ENCODE measurements at places on chromosomes 16 and 17.

DNA sequence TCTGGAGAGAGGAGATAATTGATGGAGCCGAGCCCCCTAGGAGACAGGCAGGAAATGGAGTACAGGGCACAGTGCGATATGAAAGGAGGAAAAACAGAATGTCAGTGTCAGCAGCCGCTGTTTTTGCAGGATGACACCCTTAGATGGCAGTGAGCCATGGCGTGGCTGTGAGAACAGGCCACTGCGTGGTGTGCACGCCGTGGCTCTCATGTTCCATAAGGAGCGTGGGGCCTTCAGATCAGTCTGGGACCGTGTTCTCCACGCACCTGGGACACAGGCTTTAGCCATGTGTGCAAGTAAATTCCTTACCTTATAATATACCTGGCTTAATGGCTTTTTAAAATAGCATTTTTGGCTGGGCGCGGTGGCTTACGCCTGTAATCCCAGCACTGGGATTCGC is 198.0 kb downstream of the KATNIP start:
- DNase-seq: no peak

GRCh38 chr16:46612121-46612520 is 9.1 kb downstream of the SHCBP1 start:
- DNase-seq: no peak

GRCh38 chr16:50530277-50531236 is 17.6 kb upstream of the NKD1 start:
- no peak for DNase-seq

DNA sequence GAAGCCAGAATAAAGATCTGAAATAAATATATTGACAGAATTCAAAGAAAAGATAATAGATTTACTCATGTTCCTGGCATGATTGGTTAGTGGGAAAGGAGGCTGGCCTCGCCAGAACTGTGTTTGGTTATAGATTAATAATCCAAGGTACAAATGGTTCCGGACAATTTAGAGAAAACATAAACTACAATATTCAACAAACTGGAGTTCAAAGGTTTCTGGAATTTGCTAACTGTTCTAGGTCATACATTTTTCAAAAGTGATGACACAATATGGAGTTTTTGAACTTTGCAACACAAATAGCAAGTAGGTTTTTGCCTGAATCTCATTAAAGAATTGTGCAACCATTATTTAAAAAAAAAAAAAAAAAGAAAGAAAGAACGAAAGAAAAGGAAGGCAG is 251.7 kb upstream of the SALL1 start:
- DNase-seq: no peak

- peak; percentile 47 for DNase-seq
Observed at GRCh38 chr17:17919169-17920107, 52.8 kb downstream of the TOM1L2 start.

DNA sequence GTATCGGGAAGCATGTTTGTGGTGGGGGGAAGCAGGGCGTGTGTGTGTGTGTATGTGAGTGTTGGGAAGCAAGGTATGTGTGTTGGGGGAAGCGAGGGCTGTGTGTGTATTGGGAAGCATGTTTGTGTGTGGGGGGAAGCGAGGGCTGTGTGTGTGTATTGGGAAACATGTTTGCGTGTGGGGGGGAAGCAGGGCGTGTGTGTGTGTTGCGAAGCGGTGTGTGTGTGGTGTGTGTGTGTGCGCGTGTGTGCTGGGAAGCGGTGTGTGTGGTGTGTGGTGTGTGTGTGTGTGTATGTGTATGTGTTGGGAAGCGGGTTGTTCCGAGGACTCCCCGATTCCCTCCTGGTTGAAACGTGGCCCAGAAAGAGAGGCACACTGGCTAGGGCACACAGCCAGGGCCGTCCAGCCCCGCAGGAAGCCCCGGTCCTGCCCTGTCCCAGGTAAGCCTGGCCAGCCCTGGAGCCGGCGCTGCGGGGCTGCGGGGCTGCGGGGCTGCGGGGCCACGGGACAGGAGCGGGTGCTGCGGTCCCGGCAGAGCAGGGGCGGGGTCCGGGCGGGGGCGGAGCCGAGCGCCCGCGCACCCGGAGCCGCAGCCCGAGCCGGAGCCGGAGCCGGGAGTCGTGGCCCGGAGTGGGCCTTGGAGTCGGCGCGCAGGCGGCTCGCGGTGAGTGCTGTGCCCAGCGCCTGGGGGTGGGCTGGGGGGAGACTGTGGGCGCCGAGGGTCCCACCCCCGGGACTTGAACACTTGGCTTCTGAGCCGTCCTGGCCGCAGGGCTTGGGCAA is at the start of gene NOD2:
Gene NOD2, plus strand, starts transcription at position 608 of the 783 bp plus-strand sequence. CDS start 5,890 bp downstream, outside the sequence.
- no peak for DNase-seq

- no peak for DNase-seq
Observed at GRCh38 chr16:56941092-56941491, 9.2 kb downstream of the HERPUD1 start.

DNA sequence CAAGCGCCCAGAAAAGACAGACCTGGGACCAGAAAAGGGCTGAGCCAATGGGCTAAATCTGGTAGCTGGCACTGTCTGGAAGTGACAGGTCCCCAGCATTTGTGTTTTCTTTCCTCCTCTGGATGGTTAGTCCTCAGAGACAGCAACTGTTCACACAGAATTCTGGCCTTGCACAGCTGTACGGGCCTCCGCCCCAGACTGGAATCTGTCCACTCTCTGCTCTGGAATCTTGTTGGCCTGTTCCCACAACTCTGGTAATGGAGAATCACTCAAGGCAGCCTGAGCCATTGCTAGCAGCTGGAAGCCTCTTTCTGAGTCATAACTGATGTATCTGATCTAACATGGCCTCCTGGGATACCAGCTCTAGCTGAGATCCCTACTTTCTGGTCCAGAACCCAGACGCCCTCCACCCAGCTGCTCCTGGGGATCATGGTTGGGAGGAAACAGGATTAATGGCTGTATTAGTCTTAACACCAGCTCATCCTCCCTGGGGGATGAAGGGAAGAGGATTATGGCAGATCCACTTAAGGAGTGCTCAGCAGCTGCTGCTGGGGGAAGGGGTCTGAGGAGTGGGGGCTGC is 9.1 kb downstream of the ZNF668 start:
- no peak for DNase-seq

DNA sequence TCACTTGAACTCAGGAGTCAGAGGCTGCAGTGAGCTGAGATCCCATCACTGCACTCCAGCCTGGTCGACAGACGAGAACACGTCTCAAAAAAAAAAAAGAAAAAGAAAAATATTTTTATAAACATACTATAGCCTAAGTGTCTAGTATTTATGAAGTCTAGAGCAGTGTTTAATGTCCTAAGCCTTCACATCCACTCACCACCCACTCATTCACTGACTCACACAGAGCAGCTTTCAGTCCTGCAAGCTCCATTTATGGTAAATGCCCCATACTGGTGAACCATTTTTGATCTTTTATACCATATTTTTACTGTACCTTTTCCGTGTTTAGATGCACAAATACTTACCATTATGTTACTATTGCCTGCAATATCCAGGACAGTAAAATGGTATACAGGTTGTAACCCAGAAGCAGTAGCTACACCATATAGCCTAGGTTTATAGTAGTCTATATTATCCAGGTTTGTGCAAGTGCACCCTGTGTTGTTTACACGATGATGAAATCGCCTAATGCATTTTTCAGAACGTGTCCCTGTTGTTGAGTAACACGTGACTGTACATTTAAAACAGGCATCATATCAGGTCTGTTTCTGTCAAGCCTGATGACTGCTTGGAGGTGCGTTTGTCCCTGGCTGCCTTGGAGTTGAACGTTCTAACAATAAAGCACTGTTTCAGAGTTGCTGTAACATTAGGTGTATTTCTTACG is 10.1 kb downstream of the NUDT7 start:
- no peak for DNase-seq

GRCh38 chr17:27952366-27952765 is 59.2 kb upstream of the LYRM9 start:
- no peak for DNase-seq

GRCh38 chr17:9179602-9180001 is 158.3 kb downstream of the NTN1 start:
- no peak for DNase-seq

DNA sequence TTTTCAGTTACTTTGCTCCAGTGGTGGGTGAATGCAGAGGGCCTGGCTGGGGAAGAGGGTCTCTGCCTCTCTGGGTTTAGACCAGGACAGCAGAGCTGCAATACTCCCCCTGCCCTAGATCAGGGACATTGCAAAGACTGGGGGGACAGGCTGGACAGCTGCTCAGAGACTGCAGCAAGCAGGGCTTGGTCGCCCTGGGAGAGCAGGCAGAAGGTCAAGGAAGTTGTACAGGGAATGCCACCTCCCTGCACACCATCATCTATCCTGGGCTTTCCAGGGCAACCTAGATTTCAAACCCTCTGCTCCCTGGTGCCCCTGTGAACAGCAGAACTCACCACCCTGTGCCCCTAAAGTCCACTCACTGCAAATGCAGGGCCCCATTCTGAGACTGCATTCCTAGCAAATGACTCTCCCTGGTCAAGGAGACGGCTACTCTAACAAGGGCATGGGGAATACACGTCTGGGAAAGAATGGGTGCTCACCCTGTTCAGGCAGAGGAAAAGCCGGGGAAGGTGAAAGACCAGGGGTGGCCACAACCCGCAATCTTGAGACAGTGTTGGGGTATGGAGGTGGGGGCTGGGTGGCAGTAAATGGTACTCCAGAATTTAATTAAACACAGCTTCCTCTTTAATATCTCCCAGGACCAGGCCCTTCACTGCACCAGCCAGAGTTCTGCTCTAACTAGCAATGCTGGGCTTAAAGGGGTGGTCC is 1.0 kb downstream of the KIFC3 start:
- no peak for DNase-seq

DNA sequence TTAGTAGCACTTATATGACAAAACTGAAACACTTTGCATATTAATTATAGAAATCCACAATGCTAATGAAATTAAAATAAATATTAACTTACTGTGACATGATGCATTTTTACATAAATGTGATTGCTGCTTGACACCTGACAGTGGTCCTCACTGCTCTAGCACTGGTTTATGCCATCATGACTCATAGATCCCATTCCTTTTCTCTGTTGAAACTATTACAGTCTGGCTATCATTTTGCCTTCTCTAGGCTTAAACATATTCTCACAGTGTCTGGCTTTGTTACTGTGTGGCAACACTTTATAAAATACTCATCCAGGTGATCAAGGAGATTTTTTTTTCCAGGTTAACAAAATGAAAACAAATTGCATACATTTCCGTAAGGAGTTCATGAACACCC is 108.0 kb downstream of the MRTFB start:
- DNase-seq: no peak

- DNase-seq: no peak
Observed at GRCh38 chr16:55225972-55226542, 97.9 kb upstream of the IRX6 start.

DNA sequence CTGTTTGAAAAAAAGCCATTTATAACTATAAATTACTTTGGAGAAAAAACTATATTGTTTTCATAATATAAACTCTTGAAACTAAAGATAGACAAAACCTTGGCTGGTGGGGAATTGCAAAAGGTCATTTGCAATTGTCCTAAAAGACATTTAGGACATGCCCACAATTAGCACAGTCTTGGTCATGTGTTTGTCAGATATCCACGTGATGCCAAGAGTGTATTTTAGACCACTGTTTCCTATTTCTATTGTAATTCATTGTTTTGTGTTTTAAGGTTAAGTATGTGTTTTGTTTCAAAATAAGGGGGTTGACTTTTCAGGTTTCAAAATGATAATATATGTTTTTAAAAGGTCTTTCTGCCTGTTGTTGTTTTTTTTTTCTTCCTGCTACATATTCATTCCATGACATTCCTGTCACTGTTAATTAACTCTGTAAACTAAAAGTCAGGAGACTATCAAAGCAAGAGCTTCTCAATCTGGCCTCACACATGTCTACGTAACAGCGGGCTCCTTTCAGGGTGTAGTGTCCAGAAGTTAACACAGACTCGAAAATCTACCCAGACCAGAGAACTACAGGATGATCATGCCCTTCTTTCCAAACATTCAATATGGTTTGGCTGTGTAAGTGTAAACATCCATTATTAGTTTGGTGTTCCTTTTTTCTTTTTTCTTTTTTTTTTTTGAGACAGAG is 58.7 kb downstream of the COG7 start:
- DNase-seq: no peak

DNA sequence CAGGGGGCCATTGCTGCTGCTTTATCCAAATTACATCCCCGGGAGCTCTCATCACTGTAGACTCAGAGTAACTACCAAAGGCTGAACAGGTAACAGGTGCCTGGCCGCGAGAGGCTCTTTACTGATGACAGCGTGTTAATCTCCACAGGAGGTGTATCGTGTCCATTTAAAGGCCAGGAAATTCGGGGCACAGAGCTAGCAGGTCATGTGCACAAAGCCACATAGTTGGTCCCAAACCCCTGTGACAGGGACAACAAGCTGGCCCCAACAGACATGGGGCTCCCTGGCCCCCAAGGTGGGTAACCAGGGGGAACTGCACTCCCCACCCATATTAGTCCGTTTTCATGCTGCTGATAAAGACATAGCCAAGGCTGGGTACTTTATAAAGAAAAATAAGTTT is 55.3 kb upstream of the RBFOX3 start:
- DNase-seq: no peak

DNA sequence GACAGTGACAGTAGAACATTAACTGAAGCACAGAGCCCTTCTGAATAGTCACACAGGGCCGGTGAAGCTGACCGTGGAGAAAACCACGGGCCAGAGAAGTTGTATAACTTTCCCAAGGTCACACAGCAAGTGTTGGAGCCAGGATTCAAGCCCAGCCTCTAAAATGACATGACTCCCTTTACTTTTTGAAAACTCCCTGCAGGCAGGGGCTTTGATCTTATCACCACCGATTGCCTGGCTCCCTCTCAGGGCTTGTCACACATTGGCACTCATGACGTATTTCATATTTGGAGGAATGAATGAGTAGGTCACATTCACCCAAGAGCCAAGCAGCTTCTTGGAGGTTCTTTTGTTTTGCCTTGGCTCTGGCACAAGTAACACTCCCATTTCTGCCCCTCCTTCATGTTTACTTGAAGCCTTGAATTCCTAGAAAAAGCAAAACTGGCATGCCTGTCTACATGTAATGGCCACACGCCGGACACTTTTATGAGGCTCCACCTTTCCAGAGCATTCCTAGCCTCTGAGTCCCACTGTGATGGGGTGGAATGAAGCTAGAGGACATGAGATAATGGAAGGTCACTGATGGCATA is 13.3 kb upstream of the RBBP6 start:
- DNase-seq: no peak

DNA sequence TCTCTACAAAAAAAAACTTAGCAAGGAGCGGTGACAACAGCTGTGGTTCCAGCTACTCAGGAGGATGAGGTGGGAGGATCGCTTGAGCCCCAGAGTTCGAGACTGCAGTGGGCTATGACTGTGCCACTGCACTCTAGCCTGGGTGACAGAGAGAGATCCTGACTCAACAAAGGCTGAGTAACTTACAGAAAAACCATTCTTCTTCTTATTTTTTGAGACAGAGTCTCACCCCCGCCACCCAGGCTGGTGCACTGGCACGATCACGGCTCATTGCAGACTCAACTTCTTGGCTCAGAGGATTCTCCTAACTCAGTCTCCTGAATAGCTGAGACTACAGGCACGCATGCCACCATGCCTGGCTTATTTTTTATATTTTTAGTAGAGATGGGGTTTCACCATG is 56.0 kb downstream of the CYB5D2 start:
- no peak for DNase-seq

DNA sequence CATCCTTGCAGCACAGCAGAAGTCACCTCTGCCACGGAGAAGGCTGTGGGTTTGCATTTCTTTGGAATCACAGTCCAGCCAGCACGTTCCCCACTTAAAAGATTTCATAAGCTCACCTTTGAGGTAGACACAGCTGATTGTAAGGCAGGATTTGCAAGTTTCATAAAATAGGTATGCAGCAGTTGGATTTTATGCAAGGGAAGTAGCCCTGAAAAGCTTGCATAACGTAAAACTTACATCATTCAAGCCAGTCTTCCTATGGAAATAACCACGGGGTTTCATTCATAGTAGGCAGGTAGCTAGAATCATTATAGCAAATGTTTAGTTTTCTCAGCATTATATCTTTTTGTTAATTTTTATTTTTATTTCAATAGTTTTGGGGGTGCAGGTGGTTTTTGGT is 49.8 kb upstream of the ARHGAP44 start:
- DNase-seq: no peak
